ENCODE measurements at places on chromosomes 5 and 9.

GRCh38 chr5:131262953-131263541 lies 806 bp upstream of the CDC42SE2 start:
- DNase-seq, result no peak

DNA sequence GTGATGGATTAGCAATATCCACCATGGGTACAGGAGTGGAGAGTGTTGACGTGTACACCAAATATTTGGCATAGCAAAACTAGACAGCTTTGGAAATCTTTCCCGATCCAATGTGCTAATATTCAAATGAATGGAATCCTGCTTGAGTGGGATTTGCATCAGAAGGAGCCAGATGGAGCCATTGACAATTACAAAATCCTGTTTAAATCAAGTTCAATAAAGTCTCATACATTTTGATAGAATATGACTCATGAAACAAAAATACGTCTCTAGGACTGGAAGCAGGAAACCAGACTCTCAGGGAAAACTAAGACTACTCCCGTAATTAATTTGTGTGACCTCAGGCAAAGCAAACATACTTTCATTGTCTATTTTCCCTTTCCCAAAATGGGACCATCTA lies 13.0 kb downstream of the TNC start:
- no peak for DNase-seq

GRCh38 chr9:72788966-72789735 lies 163.7 kb downstream of the ALDH1A1 start:
- DNase-seq, result no peak

- DNase-seq, result no peak
These were observed 608 bp downstream of the ELOVL7 start for GRCh38 chr5:60843386-60843935.

- DNase-seq, result no peak
These were observed 239.6 kb upstream of the TAS2R1 start for GRCh38 chr5:9869616-9870288.

DNA sequence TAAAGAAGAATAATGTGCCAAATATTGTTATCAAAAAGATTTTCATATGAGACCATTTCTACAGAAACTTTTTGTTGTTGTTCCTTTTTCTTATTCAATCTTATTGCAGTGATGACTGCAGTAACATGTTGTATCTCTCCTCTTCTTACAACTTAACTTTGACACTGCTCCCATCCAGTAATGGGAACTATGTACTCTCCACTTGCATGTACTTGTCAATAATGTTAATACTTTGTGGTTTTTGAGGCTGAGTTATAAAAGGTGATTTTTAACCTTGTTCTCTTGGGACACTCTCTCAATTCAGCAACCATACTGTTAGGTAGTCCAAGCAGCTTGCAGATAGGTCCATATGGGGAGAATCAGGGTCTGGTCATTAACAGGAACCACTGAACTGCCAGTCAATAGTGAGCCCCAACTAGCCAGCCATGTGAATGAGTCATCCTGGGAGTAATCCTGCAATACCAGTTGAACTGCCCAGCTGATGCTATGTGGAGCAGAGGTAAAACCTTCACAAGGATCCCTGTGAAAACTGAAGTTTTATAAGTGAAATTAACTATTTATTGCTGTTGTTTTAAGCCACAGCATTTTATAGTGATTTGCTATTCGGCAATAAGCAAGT lies 199.6 kb upstream of the DAB2 start:
- no peak for DNase-seq

DNA sequence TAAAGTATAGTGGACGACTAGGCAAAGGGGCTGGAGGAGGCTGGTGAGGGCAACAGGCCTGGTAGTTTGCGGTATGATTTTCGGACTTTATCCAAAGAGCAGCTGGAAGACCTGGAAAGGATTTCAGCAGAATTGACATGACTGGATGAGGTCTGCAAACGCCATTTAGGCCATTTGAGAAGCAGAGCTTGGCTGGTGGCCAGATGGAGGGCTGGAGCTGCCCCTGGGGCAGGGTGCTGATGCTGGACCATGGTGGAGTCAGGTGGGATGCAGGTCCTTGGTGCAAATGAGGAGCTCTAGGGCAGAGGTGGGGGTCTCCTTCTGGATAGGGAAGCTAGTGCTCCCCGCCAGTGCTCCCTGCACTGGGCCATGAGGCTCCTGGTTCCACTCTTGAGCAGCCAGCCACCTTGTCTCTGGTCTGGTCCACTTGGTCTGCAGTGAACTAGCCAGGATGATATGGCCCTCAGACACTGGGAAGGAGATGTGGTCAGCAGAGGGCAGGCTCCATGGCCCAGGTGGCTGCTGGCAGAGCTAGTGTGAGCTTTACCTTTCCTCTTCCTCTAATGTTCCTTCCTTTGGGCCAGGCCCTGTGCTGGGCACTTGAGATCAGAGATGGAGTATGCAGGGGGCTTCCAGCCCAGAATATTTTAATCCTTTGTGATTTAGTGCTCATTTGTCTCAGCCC lies 31.4 kb downstream of the COL27A1 start:
- no peak for DNase-seq

DNA sequence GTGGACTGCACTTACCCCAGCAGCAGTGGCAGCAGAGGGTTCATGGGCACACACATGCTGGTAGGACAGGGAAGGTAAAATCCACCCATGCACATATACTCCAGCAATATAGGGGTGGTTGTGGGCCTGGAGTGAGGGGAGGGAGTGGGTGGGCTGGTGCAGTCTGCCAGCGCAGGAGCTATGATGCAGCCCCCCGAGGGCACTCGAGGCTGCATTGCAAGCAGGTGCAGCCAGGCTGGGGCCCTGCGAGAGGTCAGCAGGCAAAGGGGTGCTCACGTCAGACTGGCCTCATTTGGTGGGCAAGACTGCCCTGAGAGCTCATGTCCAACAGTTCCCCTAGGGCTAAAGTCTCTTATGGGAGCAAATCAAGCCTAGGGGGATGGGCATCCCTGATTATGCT lies 32.4 kb upstream of the PCDHA1 start:
- DNase-seq, result no peak

- no peak for DNase-seq
These were observed 1926.3 kb upstream of the WWC1 start for GRCh38 chr5:166365164-166365563.

DNA sequence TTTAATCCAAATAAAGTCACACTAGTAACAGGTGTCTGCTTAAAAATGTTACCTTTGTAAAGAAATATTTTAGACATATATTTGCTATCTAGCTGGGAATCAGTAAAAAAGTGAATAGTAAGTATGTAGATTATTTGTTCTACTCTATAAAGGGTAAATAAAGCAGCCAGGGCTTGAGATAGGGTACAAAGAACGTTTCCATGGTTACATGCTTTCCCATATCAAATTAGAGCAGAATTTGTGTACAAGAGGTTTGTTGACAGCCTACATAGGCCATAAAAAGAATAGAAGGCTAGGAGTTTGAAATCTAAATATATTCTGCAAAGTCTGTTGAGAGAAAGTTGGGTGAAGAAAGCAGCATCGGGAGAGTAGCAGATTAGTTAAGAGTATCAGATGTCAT lies 160.9 kb upstream of the POU5F2 start:
- DNase-seq, result no peak

GRCh38 chr9:118640836-118641560 lies 728.2 kb downstream of the BRINP1 start:
- DNase-seq, result no peak

DNA sequence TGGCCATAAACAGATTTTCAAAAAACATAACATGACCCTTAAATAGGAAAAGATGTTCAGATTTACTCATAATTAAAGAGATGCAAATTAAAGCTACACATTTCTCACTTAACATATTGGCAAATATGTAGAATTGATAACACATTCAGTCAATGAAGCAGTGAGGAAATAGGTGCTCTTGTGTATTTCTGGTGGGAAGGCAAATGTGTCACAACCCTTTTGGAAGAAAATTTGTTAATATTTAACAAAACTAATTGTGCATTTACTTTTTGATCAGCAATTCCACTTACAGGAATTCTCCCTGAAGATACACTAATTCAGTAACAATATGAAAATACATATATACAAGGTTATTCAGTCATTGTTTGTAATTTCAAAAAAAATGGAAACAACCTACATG lies 68.1 kb downstream of the FBXW11 start:
- no peak for DNase-seq

All from stimulated activated CD8-positive, alpha-beta memory T cell treated with anti-CD3 and anti-CD28 coated beads, Interleukin-7, amount 100 ng/mL, for 1 hour (primary cell).